ENCODE measurements at places on chromosomes 1 and 21. TPM values are rescaled to one million over a fixed set of nuclear protein-coding genes. Genes with fewer than 3 reads are reported as not detected.

Gene FCRL3
- total RNA-seq = not detected

Gene DAP3
- total RNA-seq = 122 TPM

Gene CD53
- not detected for total RNA-seq

Gene NBPF1
- 17.0 TPM for total RNA-seq

Gene TSPAN1
- 3.4 TPM for total RNA-seq

Gene PAQR6
- 4.9 TPM for total RNA-seq

Gene LCE3E
- total RNA-seq = not detected

Gene SELP
- total RNA-seq = not detected

Gene HMGN2
- total RNA-seq = 343 TPM

Gene NBPF4
- 0.18 TPM for total RNA-seq

Gene CDC20
- 200 TPM for total RNA-seq

Gene ZNF683
- total RNA-seq = not detected

Gene COL9A2
- total RNA-seq = 0.36 TPM

Gene WNT2B
- total RNA-seq = 0.38 TPM

Gene NHLH2
- not detected for total RNA-seq

Gene HP1BP3
- total RNA-seq = 118 TPM

Gene CFAP141
- total RNA-seq = not detected

Data from A549 treated with CORT108297 at 1 μM for 4 hours (cell line).